ENCODE measurements at places on chromosomes 6 and 20.

- DNase-seq, result no peak
Measured at GRCh38 chr6:25614052-25614451, 38.0 kb upstream of the SCGN start.

- no peak for DNase-seq
Measured at GRCh38 chr6:88871498-88871897, 91.9 kb downstream of the RNGTT start.

GRCh38 chr6:98942263-98942803, 5.4 kb downstream of the FBXL4 start:
- no peak for DNase-seq

DNA sequence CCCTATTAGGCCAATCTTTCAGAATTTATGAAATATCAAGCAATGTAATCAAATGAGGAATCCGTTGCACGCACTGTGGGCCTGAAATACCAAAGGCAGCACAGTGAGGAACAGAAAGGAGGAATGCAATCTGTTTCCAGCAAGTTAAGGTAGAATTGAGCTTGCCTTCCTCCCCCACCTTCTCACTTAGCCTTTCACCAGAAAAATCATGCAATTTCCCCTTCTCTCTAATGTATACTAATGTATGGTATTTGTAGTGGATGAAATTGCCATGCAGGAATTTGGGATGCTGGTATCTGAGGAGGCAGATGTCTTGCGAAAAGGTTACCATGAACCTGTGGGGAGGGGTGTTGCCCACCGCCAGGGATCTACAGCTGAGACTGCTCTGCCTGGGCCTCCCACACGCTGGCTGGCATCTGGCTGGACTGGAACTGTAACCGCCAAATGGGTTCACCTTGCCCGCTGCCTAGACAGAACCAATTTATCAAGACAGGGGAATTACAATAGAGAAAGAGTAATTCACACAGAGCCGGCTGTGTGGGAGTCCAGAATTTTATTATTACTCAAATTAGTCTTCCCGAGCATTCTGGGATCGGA, 222.4 kb upstream of the MYLIP start:
- no peak for DNase-seq

DNA sequence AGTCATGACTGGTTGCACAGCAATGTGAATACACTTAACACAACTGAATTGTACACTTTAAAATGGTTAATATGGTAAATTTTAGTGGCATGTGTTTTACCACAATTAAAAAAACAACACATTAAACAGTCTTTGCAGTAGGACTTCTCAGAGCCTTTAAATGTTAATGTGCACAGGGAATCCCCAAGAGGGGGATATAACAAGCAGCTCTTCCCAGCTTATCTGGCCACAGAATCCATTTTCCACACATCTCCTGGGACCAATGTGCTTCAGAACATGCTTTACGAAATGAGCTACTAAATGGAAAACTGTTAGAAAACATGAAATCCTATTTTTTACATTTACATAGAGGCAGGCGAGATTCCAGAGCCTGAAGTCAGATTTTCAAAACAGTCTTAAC, 44.4 kb downstream of the FYN start:
- DNase-seq, result no peak

DNA sequence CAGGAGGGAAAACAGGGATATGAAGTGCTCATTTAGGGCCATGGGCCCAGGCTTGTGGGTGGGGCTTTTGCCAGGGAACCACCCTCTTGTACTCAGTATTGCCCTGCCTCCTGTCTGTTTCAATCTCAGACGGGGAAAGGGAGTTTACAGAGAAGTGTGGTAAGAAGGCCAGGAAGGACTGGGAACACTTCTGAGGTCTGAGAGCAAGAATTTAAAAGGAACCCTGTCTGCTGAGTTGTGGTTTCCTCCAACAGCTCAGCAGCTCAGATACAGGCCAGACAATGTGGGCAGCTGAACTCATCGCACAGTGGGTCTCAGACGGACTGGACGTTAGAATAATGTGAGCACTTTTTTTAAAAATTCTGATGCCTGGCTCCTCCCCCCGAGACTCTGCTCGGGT, 354.1 kb upstream of the ARID1B start:
- DNase-seq, result no peak

DNA sequence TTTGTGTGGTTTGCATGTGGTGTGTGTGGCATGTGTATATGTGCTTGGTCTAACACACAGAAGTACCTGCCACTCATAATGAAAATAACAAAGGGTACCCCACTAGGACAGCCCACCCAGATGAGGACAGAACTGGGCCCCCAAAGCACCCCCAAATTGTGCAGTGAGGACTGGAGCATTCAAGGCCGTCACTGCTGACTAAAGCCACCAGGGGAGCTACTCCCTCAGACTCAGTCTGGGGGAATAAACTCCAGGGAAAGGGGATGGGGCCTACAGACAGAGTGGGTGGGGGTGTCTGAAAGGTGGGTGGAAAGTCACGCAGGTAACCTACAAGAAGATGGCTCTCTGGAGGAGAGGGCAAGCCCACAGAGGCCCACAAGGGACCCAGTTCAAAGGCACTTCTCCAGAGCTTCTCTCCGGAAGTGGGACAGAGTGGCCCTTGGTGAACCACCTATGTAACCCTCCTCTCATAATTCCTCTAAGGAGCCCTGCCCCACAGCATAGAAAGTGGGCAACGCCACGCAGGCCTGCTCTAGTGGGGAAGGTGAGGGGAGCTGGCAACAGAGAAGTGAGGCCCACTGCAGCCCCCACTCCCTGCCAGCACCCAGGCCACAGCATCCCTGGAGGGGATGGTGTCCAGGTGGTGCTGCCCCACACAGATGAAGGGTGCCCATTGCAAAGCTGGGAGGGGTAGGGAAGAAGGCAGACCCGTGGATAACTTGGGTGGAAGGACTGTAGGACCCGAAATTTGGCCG, 122.8 kb upstream of the MAFB start:
- DNase-seq, result peak; percentile 36

GRCh38 chr6:135750081-135750480, 101.4 kb upstream of the PDE7B start:
- no peak for DNase-seq

GRCh38 chr6:38248500-38249234, 391.1 kb downstream of the BTBD9 start:
- no peak for DNase-seq

Data from SK-N-SH (cell line).